ENCODE measurements at places on chromosomes 11 and 22.
A peak's percentile ranks its signal among the peaks of the same experiment; 100 is the strongest.

DNA sequence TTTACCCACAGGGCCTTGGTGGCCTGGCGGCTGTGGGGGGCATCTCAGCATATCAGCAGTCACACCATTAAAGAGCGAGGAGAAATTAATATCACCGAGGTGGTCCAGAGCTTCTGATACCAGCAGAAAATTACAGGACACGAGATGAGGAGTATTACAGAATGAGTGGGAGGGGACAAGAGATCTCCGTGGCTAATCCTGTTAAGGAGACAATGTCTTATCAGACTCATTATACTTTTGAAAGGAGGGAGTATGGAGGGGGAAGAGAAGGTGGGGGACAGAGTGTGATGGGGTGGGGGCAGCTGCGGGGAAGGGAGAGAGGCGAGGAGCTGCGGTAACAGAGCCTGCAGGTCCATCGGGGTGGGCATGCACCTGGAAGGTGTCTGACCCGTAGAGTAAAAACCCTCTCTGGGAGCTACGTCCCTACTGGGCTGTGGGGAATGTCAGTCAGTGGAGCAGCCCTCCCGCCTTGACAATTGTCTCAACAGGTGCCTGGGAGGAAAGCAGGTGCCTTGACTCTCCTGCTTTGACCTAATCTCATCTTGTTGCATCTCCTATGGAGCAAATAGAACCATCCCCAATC is 224.2 kb downstream of the CEP164 start:
- DNase-seq: no peak

- DNase-seq: no peak
Measured at GRCh38 chr22:24303007-24303406, 32.4 kb downstream of the SPECC1L start.

- DNase-seq: no peak
Measured at GRCh38 chr11:44208976-44209603, 100.8 kb downstream of the ALX4 start.

DNA sequence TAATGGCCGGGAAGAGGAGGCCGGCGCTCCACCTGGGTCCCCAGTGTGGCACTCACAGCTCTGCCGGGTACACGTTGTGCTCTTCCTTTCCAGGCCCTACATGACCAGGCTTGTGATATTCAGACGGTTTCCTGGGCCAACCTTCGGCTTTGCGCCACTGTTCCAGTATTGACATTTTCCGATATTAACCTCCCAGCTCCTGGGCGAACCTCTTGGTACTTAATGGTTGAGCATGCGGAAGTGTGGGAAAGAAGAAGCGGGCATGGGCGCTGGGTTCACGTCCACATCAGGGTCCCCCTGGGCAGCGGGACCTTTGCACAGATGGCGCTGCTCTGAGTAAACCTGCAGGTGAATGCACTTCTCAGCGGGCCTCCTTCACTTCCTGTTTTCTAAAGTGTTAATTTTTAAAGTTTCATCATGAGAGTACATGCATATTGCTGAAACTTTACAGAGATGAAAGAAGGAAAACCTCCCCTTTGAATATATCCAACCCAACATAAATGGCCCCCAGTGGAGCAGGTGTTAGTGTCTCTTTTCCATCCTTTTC is 286.7 kb downstream of the TBC1D22A start:
- no peak for DNase-seq

DNA sequence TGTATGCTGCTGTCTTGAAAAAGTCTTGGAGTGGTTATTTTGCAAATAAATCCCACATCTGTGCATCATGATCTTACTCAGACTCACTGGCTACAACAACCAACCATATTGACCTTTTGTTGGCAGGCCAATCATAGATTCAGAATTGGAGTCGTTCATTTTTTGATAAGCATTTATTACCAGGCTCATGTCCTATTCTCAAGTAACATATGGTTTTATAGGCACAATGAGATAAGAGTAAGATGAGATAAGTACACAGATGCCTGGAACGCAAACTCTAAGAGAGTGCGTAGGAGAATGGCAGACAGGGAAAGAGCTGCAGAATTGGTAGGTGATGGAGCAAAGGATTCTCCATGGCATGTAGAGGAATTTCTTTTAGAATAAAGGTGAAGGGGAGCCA is 71.6 kb upstream of the SLC5A12 start:
- no peak for DNase-seq

DNA sequence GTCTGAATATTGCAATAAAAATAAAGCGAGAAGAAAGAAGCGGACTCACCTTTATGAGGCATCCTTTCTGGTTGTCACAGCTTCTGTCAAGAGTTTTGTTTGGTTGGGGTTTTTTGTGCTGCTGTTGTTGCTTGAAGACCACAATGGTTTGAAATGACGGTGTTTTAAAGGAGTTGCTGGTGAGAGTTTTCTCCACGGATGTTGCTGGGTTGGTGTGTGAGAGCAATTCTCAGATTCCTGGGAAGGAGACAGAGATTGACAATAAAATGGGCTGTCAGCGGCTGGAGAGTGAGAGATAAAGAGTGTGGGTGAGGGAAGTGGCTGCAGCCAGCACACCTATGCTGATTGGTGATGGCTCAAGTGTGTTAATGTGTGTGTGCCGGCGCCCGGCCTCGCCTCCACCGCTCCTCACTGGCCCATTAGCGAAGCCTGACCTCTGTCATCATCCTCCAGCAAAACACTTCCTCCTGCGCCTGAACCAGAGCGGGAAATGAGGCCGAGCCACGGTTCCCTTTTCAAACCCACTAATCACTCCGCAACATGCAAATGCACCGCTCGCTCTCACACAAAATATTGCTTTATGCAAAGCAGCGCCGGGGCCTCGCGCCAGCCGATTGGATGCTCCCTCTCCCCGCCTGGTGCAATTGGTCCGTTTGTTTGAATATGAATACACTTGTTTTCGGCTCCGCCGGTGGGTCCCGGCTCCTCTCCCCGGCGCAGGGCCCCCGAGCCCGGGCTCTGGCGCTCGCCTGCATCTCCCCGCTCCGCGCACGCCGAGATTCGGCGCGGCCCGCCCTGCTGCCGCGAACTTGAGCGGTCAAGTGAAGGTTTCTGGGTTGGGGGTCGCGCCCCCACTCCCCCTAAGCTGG is at the start of gene PAX6:
TSS of gene PAX6 (minus strand) at position 544 of the 869 bp plus-strand sequence. CDS start 4,911 bp downstream, outside the sequence.
- DNase-seq: no peak

GRCh38 chr11:36509201-36509639 is 852 bp downstream of the TRAF6 start:
- peak; percentile 39 for DNase-seq

- DNase-seq: no peak
Measured at GRCh38 chr11:77400775-77401449, 73.0 kb downstream of the PAK1 start.

DNA sequence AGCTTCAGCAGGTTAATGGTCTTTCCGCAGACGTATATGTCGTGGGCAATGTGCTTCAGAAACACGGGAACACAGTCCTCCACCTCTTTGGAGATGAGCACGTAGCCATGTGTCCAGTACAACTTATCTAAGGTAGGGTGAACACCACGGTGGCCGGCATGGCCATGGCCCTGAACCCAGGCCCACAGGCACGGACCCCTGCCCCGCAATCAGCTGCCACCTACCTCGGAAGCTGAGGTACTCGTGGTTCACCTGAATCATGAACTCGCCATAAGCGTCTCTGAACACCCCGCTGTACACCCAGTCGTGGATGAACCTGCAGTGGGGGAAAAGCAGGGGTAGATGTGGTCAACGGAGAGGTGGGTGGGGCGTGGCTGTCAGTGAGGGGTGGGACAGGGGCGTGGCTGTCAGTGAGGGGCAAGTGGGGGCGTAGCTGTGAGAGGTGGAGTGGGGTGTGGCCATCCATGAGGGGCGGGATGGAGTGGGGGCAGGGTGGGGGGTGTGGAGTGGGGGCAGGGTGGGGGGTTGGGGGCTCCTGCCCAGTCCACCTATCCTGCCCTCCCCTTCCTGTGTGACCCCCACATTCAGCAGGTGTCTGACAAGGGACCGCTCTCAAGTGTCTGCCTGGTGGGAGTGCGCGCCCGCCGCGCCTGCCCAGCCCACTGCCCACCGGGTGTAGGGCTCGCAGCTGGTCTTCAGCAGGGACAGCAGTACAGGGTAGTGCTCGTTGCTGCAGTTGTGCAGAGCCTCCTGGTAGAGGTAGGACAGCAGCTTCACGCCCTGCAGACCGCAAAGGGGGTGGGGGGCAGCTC is 18.6 kb downstream of the TUBGCP6 start:
- DNase-seq: no peak

DNA sequence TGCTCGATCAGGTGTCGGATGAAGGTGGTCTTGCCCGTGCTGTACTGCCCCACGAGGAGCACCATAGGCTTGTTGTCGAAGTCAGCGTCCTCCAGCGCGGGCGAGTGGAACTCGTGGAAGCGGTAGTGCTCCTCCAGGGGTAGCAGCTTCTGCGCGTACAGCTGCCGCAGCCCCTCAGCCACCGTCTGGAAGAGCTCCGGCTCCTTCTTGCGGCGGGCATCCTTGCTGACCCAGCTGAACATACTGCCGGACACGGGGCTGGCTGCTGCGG is 263 bp downstream of the EHD1 start:
- no peak for DNase-seq

DNA sequence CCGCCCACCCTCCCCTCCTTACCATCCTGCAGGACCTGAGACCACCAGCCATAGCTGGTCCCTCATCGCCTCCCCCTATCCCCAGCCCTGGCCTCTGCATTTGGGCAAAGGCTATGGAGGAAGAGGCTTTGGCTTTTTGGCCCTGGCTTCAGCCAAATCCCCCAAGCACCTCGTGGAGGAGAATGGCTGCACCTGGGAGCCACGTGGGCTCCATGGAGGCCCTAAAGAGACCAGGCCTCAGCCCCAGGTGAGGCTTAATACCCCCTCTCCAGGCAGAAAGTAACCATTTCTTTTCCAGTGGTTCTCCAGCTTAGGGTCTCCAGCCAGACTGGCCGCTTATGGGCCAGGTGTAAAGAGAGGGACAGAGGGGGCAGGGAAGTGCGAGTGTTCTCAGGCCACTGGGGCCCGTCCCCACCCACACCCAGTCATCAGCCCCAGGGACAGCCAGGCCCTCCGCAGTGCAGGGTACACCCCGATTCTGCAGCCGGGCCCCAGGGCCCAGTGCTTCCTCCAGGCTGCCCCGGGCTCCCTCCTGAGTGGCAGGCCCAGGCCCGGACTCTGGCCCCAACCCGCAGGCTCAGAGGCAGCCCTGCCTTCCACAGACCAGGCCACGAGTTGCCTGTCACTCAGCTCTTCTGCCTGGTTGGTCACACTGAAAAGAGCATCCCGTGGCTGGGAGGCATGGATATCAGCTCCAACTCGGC is 26.4 kb downstream of the CDKN1C start:
- no peak for DNase-seq

GRCh38 chr11:82639251-82639650 is 94.4 kb downstream of the FAM181B start:
- no peak for DNase-seq

GRCh38 chr11:61131186-61131585 is 28.9 kb downstream of the CD5 start:
- DNase-seq: no peak

DNA sequence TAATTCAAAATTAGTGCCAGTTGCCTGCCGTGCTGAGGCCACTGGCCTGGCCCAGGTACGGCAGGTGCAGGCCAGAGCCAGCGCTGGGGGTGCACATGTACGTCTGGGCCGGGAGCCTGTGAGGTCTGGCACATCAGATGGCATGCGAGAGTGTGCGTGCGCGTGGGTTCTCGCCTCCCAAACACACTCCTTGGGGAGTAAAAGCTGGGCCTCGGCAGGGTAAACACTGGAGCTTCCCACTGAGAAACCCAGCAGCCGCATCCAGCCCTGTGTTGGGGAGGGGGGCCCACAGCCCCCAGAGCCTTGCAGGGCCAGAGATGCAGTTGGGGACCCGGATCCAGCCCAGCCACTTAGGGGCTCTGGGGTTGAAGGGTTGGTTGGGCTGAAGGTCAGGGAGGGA is 37.8 kb downstream of the FLRT1 start:
- no peak for DNase-seq

- DNase-seq: no peak
Measured at GRCh38 chr11:67301951-67302516, 1.3 kb upstream of the SSH3 start.

- DNase-seq: no peak
Measured at GRCh38 chr11:65852508-65853245, 5.3 kb downstream of the CFL1 start.

GRCh38 chr22:23583153-23583552 is 3.1 kb upstream of the IGLL1 start:
- DNase-seq: no peak

DNA sequence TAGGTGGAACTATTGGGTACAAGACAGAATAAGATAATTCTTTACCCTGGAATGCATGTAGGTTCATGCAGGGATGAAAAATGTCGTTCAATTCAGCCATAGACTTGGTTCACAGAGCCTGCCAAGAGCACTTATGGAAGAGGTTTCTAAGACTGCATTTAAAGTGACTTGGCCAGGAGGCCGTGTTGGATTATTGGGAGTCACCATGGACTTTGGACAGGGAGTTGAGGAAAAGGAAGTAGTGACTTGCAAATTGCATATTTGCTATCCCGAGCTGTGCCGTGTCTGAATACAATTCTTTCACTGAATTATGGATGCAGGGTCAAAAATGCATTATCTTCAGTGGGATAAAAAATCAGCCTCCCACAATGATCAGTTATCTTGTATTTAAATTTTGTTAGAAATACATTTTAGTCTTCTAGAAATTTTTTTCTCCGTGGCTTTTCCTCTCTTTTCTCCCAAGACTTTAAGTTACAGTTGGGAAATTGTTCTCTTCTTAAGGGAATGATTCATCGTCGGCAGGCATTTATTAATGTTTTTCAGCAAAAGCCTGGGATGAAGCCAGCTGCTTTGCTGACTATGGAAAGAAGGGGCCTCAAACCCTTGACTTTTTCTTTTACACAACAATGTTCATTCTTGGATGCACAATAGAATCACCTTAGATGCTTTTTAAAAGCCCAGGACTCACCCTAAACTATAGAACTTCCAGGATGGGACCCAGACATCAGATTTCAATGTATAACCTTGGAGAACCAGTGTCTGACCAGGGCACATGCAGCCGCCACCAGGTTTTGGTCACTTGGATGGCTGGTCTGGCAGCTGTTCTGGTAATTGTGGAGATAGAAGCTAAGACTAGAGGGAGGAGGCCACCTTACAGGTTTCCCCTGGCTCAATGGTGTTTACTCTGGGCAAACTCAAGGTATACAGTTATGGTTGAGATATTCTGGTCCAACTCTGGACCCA is 70.8 kb downstream of the FAT3 start:
- DNase-seq: no peak

DNA sequence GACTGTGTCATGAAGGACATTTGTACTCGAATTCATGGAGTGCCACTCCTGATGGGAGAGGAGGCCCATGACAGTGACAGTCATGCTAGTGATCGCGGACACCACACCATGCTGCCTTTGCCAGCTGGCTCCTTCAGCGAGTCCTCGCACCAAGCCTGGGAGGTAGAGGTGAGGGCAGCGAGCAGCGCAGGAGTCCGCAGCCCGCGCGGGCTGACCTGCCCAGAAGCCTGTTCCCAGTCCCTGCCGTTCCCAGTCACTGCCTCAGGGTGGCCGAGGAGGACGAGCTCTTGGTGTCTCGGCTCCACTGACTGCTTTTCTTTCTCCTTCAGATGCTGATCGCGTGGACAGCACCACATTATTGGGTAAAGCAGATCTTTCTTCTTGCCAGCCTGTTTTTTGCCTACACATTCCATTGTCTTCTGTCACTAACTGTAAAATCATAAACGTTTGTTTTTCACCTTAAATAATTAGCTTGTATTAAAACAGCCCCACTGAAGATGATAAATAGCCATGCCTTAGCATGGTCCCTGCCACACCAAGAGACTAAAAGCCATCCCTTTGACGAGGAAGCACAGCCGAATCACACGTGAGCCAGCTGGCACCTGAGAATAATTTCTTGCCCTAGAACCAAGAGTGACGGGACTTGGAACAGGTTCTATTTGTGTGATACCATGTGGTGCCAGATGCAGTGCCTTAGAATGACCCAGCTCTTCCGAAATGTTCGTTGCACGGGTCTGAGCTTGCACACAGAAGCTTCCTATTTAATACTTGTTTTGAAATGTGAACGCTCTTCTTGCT is 25.5 kb downstream of the FAM118A start:
- DNase-seq: no peak

- DNase-seq: no peak
Measured at GRCh38 chr11:13963169-13963948, 836 bp downstream of the SPON1 start.

All from amniotic stem cell (primary cell).